PC-3 (cell line): ENCODE measurements at places on chromosomes 16 and 17.

GRCh38 chr17:18866866-18867813, 9.2 kb downstream of the PRPSAP2 start:
- H3K36me3 ChIP-seq, result peaks cover 30% of the 10 kb centered on the region
- no peaks in the 10 kb centered on the region for H3K27me3 ChIP-seq
- no peak overlapping the region for H3K27ac ChIP-seq
- H3K4me1 ChIP-seq, result no peaks in the 10 kb centered on the region
- H3K4me3 ChIP-seq, result no peak overlapping the region

- no peaks in the 10 kb centered on the region for H3K27me3 ChIP-seq
- no peak for DNase-seq
- no peak overlapping the region for H3K27ac ChIP-seq
- no peak overlapping the region for H3K4me3 ChIP-seq
- H3K36me3 ChIP-seq, result no peaks in the 10 kb centered on the region
Observed at GRCh38 chr17:32303781-32304288, 38.1 kb downstream of the C17orf75 start.

GRCh38 chr16:31471875-31472708, at the start of gene TGFB1I1:
TGFB1I1 (plus strand) TSS chr16:31472152; CDS start chr16:31472189, 37 bp downstream.
- H3K36me3 ChIP-seq, result no peaks in the 10 kb centered on the region
- H3K4me3 ChIP-seq, result peak within 1 kb of the TSS; percentile 73
- no peaks in the 10 kb centered on the region; the same call in 1 of the 2 replicates for H3K4me1 ChIP-seq
- peak; percentile 8 for DNase-seq
- H3K27ac ChIP-seq, result no peak within 1 kb of the TSS
- H3K27me3 ChIP-seq, result no peaks in the 10 kb centered on the region

GRCh38 chr16:31869511-31870201, 4.0 kb upstream of the ZNF267 start:
- no peaks in the 10 kb centered on the region for H3K36me3 ChIP-seq
- H3K4me3 ChIP-seq, result no peak overlapping the region
- no peaks in the 10 kb centered on the region for H3K27me3 ChIP-seq
- H3K4me1 ChIP-seq, result peaks cover 9% of the 10 kb centered on the region; the same call in 1 of the 2 replicates
- peak overlapping the region; percentile 37; the same call in 1 of the 2 replicates for H3K27ac ChIP-seq

GRCh38 chr16:57609541-57610401, 18.7 kb upstream of the ADGRG1 start:
- DNase-seq, result no peak
- H3K27ac ChIP-seq, result peak overlapping the region; percentile 94; the same call in 1 of the 2 replicates
- peaks cover 16% of the 10 kb centered on the region for H3K4me1 ChIP-seq

DNA sequence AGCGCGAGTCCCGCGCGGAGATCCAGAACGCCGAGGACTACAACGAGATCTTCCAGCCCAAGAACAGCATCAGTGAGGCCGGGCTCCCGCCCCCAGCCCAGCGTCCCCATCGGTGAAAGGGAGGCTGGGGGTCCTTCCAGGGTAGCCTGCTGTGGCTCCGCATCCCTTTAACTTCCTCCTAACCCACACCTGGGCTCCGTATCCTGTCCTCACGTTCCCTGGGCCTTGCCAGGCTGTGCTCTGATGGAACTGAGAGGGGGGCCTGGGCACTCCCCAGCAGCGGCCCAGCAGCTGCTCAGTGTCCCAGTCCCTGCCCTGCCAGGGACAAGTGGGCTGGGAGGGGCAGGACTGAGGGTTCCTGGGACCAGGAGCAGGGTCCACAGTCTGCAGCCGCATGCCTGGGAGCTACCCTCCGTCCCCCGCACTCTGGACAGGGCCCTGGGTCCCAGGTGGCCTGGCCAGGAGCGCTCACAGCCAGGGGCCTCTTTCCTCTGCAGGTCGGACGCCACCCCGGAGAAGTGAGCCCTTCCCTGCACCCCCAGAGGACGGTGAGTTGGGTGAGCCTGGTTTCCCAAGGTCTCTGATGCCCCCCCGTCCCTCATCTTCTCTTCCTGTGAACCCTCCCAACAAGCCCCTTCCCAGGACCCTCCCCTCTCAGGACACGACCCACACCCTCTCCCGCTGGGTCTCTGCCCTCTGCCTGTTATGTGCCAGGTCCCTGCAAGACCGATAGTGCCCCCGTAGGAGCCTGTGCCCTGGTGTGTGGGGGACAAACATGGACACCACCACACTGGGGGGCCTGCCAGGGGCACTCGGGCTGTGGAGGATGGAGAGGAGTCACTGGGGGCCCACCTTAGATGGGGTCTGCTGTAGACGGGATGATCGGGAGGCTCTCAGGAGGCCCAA, 18.1 kb downstream of the KATNB1 start:
- no peak overlapping the region for H3K27ac ChIP-seq
- no peaks in the 10 kb centered on the region for H3K27me3 ChIP-seq
- H3K4me3 ChIP-seq, result no peak overlapping the region
- DNase-seq, result no peak
- no peaks in the 10 kb centered on the region for H3K36me3 ChIP-seq

DNA sequence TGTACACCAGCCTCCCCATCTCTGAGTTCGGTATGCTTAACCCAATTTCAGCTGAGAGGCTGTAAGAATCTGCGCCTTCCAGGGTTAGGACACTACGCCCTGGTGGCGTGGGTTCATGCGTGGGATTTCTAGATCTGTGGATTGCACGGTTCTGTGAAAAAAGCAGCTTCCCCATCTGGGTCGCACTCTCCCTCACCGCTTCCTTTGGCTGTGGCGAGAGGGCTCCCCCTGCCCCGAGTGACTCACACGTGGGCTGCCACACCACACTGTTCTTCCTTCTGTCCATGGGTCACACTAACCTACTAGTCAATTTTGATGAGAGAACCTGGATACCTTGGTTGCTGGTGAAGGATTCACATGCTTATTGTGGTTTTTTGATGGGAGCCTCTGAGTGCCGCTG, 256.0 kb upstream of the MAF start:
- H3K4me3 ChIP-seq, result no peak overlapping the region
- H3K27me3 ChIP-seq, result no peaks in the 10 kb centered on the region
- H3K36me3 ChIP-seq, result no peaks in the 10 kb centered on the region
- H3K4me1 ChIP-seq, result no peaks in the 10 kb centered on the region
- H3K27ac ChIP-seq, result no peak overlapping the region
- DNase-seq, result no peak

DNA sequence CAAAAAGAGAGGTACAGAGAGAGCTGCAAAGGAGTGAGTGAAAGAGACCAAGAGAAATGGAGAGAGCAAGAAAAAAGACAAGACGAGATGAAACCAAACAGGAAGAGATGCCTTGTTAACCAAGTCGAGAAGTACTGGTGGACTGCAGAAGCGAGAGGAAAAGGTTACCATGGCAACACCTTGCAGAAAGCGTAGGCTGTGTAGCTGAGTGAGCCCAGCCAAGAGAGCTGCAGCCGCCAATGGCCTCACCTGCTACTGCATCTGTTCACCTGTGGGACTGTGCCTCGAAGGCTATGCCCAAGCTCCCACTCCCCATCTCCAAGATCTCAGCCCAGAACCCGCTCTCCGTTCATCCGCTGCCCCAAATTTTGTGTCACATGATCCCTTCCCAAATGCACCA, 161.3 kb downstream of the SLC39A11 start:
- DNase-seq, result no peak
- H3K27ac ChIP-seq, result no peak overlapping the region
- H3K4me1 ChIP-seq, result no peaks in the 10 kb centered on the region

DNA sequence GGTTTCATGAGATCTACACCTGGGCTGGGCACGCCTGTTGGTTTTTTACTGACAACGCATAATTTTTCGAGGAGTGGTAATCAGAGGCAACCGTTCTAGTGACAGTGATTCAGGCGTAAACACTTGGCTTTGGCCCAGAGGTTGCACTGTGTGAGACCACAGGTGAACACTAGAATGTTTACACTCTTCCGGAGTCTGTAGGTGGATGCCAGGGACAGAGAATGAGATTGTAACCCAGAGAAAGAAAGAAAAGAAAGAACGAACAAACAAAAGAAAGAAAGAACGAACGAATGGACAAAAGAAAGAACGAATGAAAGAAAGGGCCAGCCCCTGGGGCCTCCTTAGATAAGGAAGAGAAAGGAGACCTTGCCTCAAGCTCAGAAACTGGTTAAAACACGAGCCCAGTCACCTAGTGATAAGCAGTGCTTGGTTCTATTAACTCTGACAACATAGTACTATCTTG, 113.2 kb downstream of the PRKCB start:
- H3K36me3 ChIP-seq, result no peaks in the 10 kb centered on the region
- H3K4me1 ChIP-seq, result no peaks in the 10 kb centered on the region
- H3K27me3 ChIP-seq, result peaks cover 24% of the 10 kb centered on the region; the same call in 1 of the 2 replicates

DNA sequence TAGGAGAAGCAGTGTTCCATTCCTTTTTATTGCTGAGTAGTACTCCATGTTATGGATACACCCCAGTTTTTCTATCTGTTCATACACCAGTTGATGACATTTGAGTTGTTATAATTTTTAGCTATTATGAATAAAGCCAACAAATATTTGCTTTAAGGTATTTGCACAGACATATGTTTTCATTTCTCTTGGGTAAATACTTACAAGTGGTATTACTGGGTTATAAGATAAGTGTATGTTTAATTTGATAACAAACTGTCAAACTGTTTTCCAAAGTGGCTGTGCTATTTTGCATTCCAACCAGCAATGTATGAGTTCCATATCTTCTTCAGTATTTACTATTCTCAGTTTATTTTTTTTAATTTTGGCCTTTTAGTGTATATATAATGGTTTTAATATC, 27.7 kb upstream of the GFOD2 start:
- DNase-seq, result no peak
- H3K27me3 ChIP-seq, result no peaks in the 10 kb centered on the region
- H3K4me1 ChIP-seq, result no peaks in the 10 kb centered on the region
- no peak overlapping the region for H3K4me3 ChIP-seq

DNA sequence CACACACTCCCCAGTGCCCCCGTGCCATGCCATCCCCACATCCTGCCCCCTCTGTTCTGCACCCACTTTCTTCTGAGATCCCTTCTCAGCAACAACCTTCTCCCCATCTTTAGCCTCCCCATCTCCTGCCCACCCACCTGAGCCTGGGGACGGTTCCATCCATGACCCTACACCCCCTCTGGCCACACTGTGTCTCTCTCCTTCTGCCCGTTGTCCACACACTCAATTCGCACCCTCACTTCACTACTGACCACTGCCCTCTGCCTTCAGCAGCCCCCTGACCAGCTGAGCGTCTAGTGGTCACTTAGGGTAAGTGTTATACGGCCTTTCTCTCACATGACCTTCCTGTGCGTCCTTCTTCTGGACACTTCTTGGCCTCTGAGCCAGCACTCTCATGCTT, 6.1 kb downstream of the ARHGAP27 start:
- no peak for DNase-seq
- no peak overlapping the region for H3K4me3 ChIP-seq

GRCh38 chr17:1047879-1048470, 51.0 kb downstream of the TIMM22 start:
- H3K36me3 ChIP-seq, result no peaks in the 10 kb centered on the region
- no peaks in the 10 kb centered on the region for H3K4me1 ChIP-seq
- H3K4me3 ChIP-seq, result no peak overlapping the region
- H3K27ac ChIP-seq, result no peak overlapping the region
- no peak for DNase-seq
- H3K27me3 ChIP-seq, result no peaks in the 10 kb centered on the region

DNA sequence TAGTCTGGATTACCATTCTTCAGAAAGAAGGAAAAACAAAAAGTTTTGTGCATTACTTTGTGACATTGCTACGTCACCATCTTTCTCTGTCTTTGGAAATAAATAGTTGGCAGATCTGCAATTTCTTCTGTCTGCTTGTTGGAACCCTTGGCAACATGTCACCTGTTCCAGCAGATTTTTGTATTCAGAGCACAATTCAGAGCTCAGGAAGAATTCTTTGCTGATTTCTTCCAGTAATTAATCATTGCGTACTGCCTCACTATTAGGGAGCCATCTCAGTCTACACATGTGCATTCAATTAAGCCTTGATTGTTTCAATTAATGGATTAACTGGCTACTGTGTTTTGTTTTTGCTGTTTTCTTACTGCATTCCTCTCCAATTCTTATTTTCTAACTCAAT, 467.2 kb downstream of the CDH8 start:
- H3K27me3 ChIP-seq, result no peaks in the 10 kb centered on the region
- H3K36me3 ChIP-seq, result no peaks in the 10 kb centered on the region
- H3K27ac ChIP-seq, result no peak overlapping the region
- DNase-seq, result no peak
- H3K4me1 ChIP-seq, result no peaks in the 10 kb centered on the region

GRCh38 chr16:17265154-17265553, 205.6 kb downstream of the XYLT1 start:
- H3K4me1 ChIP-seq, result no peaks in the 10 kb centered on the region
- no peaks in the 10 kb centered on the region for H3K27me3 ChIP-seq
- H3K4me3 ChIP-seq, result no peak overlapping the region
- DNase-seq, result no peak
- H3K36me3 ChIP-seq, result no peaks in the 10 kb centered on the region

GRCh38 chr16:82580298-82580890, 46.4 kb upstream of the CDH13 start:
- no peaks in the 10 kb centered on the region for H3K36me3 ChIP-seq
- DNase-seq, result peak; percentile 10
- H3K27ac ChIP-seq, result no peak overlapping the region
- H3K4me1 ChIP-seq, result no peaks in the 10 kb centered on the region
- H3K4me3 ChIP-seq, result no peak overlapping the region
- H3K27me3 ChIP-seq, result peaks cover 17% of the 10 kb centered on the region

DNA sequence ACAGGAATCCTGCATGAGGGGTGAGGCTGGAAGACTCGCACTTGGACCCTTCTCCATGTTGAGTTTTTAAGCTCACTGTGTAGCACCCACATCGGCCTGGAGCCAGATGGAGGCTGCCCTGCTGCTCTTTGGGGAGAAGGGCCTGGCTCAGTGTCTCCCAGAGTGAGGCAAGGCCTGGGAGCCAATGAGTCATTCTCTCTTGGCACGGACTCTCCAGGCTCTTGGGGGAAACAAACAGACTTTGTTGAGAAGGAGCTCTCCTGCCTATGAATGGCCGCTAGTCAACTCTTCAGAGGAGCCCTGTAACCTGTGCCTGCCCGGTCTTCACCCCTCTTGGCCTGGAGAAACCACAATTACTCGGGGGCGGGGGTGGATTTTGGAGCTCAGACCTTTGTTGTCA, 50.8 kb upstream of the MAF start:
- DNase-seq, result no peak
- no peaks in the 10 kb centered on the region for H3K36me3 ChIP-seq
- H3K27ac ChIP-seq, result no peak overlapping the region

GRCh38 chr17:3004925-3005324, 58.5 kb downstream of the OR1D5 start:
- DNase-seq, result no peak
- H3K4me1 ChIP-seq, result peaks cover 20% of the 10 kb centered on the region
- H3K4me3 ChIP-seq, result no peak overlapping the region
- peak overlapping the region; percentile 89 for H3K27ac ChIP-seq

DNA sequence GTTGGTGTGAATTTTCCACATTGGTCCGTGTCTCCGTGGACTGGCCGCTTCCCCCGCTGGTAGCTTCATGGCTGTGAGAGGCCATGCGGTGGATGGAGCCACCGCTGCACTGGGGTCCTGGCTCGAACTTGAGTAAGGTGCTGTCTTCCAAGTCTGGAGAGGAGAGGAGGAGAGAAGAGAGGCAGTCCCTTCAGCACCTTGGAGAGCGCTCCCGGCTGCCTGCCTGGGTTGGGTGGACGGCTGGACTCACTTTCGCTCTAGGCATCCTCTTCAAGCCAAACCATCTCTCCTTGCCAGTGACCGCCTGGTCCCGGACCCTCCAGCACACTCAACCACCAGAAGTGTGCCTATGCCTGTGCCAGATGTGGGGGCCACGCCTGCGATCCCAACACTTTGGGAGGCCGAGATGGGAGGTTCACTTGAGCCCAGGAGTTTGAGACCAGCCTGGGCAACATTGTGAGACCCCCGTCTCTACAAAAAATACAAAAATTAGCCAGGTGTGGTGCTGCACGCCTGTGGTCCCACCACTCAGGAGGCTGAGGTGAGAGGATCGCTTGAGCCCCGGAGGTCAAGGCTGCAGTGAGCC, 6.2 kb downstream of the JPH3 start:
- peak; percentile 63 for DNase-seq
- no peaks in the 10 kb centered on the region for H3K36me3 ChIP-seq
- H3K27me3 ChIP-seq, result peaks cover 39% of the 10 kb centered on the region
- no peak overlapping the region for H3K4me3 ChIP-seq
- H3K27ac ChIP-seq, result no peak overlapping the region
